ENCODE measurements at places on chromosomes 11 and 22. TPM values are rescaled to one million over a fixed set of nuclear protein-coding genes. Genes with fewer than 3 reads are reported as not detected.

DNA sequence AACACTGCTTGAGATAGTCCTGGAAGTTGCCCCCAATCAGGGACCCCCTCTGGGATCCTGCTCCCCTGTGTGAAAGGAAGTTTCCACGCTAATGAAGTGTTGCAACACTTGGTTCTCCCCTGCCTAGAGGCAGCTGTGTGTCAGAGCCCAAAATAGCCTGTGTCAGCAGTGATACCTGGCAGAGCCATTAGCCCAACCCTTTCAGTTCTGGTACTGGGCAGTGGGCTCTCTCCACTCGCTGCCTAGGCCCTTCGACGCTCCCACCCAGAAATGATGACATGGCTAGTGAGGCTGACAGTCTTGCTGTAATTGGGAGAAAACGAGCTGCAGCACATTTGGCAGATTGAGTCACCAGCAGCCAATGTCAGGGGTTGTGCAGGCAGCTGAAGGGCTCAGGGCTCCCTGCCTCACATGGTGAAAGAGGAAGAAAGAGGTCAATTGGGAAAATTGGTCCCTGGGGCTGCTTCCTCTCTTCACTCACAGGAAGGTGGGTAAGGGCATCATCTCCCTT lies 1.4 kb upstream of the NXF1 start:
- DNase-seq = peak; percentile 23

DNA sequence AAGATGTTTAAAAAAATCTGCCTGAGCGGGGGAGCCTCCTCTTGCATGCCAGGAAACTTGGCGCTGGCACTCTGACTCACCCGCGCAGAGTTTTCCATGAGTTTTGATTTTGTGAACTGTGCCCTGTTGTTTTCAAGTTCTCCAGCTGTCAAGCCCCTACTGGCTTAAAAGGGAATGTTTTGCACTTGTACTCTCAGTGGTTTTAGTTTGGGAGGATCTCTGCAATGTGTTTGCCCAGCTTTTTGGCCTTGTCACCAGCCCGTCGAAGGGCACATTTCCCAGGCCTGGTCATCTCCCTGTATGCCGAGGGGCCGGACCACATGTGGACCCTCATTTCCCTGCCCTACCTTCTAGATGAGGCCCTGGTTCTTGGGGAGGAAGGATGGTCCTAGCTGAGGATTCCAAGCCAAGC lies 12.2 kb downstream of the MRGPRF start:
- peak; percentile 87 for DNase-seq

GRCh38 chr22:43449205-43449830 lies 37.5 kb downstream of the MPPED1 start:
- DNase-seq = no peak

GRCh38 chr22:22090650-22091399 lies 108.2 kb upstream of the TOP3B start:
- DNase-seq = no peak

GRCh38 chr22:50581031-50581949 lies 1.4 kb downstream of the CHKB start:
- no peak for DNase-seq

- no peak for DNase-seq
Observed at GRCh38 chr11:92644595-92645445, 324.6 kb upstream of the MTNR1B start.

DNA sequence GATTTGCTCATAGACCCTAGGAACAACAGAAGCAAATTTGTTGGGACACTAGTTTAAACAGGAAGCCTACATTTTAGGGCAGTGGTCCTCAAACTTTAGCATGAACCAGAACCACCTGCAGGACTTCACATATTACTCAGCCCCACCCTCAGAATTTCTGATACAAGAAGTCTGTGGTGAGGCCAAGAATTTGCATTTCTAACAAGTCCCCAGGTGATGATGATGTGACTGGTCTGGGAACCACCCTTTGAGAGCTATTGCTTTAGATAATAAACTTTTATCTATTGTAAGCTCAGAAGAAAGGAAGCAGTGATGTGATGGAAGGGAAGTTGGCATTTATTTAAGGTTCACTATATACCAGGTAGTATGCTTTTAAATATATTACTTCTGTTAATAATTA lies 194.0 kb downstream of the FAM181B start:
- DNase-seq = no peak

DNA sequence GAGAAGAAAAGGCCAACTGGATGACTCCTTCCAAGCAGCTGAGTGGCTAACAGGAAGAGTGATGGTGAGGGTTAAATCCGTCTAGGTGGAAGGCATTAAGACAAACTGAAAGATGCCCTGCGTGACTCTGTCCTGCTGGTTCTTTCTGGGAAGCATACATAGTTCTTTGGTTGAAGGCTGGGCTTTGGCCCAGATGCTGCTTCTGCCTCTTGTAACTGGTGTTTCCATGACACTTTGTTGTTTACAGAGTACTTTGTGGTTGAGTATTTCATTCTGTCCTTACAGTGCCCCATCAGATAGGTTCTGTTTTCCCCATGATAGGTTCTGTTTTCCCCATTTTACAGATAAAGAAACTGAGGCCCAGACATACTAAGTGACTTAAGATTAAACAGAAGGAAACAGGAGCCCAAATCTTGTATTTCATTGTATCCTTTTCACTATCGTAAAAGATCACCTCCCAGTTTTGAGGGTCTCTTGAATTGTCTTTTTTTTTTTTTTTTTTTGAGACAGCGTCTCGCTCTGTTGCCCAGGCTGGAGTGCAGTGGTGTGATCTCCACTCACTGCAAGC lies 124.3 kb upstream of the RASSF10 start:
- DNase-seq = no peak

DNA sequence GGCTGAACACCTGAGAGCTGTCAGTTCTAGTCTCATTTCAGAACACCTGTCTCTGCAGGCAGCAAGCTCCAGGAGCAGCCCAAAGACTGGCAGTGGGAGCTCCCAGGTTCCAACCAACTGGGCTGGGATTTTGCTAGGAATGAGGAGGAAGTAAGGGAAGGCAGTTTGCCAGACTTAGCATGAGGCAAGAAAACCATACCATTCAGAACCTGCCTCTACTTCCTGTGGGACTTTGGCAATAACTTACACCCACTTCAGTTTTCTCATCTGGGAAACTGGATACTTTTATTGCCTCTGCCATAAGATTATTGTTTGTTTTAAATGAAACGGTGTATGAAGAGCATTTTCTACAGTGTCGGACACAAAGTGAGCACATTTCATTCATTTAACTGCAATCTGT lies 363.7 kb upstream of the ISX start:
- DNase-seq = no peak

- DNase-seq = no peak
Observed at GRCh38 chr11:78829146-78829545, 254.5 kb upstream of the NARS2 start.

GRCh38 chr11:2459016-2459725 lies 14.4 kb downstream of the KCNQ1 start:
- DNase-seq = no peak

GRCh38 chr11:1048375-1049070 lies 12.0 kb upstream of the MUC6 start:
- no peak for DNase-seq

DNA sequence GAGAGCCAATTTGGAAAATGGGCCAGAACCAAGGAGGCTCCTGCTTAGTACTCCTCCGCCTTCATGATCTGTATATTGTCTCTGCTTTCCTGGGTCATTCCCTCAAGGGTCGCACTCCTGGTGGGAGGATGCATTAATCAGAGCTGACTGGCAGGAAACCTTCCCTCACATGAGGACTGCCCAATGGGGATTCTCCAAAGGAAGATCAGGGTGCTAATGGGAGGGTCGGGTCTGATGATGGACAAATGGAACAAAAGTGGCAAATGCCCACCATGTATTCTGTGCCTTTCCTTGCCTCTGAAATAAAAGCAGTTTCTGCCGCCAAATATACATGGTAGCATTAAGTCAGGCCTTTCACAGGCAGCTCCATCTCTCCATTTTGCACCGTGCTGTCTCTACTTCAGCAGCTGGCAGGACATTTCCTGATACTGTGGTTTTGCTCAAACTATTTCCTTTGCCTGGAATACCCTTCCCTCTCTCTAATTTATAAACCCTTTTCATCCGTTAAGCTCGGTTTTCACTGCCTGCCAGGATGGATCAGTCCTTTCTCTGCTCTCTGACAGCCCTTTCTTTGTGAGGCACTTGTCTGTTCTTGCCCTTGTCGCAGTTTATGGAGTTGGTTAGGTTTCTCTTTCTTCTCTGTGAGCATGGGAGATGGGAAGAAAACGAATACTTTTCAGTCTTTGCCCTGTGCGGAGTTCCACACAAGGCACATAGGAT lies 13.5 kb downstream of the SREBF2 start:
- DNase-seq = peak; percentile 61

GRCh38 chr22:43039800-43040199 lies 24.9 kb upstream of the PACSIN2 start:
- DNase-seq = no peak

GRCh38 chr22:48240935-48241230 lies 1478.4 kb downstream of the TBC1D22A start:
- no peak for DNase-seq

DNA sequence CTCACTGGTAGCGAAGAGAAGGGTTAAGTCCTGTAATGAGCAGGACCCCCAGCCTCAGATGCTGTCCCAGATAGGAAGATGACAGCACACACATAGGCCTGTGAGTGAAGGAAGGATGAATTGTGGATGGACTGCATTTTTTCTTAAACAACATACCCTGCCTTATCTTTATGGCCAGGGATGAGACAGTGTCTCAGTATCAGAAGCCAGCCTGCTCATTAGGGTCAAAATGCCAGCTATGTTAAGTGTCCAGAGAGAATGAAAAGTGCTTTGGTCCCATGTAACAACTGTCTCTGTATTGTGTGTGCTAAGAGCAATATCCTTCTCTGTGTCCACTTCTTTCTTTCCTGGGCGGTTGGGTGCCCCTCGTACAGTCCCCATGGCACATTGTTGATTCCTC lies 30.2 kb downstream of the PPFIBP2 start:
- peak; percentile 54 for DNase-seq

DNA sequence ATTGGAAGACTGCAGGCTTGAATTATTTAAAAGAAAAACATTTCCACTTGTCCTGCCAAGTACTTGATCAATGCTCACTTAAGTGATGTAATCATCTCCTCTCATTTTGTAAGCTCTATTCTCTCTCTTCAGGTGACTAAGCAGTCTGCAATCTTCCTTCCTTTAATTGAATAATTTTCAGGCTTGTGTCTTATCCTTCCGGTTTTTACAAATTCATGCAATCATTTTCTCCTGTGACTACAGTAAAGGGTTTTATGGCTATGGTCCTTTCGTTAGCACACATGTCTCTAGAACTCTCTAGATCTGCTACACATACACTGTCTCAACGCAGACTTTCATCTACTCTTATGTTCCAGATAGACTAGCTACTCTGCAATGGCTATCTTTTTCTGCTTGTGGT lies 12.6 kb upstream of the UPB1 start:
- no peak for DNase-seq

DNA sequence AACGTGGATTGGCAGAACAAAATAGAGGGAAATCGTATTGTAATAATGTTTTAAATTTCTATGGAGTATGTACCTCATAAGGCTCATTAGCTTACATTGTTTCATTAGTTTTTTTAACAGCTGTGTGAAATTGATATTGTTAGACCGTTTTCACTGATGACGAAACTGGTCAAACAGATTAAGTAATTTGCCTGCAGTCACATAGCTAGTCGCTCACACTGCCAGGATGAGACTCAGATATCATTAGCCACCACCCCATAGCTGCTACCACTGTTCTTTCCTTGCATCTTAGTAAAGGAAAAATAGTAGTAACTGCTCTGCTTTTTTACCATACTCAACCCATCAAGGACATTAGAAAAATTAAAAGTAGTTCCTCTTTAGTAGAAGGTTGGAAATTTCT lies 64.0 kb downstream of the DKK3 start:
- no peak for DNase-seq

- no peak for DNase-seq
Observed at GRCh38 chr22:48187356-48187755, 1424.9 kb downstream of the TBC1D22A start.

DNA sequence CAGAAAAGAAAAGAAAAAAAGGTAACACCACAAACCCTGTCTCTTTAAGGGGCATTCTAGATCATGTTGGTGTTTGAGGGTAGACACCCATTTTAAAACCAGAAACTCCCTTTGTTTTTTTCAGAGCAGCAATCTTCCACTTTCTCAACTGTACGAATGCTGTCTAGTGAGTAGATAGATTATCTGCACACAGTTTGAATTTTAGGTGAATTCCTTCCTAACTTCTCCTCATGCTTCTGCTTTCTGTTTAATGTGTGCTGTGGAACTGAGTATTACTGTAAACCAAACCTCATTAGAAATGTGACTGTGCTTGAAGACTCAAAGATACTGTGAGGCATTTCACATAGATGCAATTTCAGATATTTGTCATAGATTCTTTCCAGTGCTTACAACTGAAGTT lies 102.4 kb downstream of the PRMT3 start:
- no peak for DNase-seq

- DNase-seq = no peak
Observed at GRCh38 chr11:1858154-1858553, 5.3 kb downstream of the LSP1 start.

- DNase-seq = peak; percentile 48
Observed at GRCh38 chr11:19316434-19316833, 75.7 kb upstream of the E2F8 start.

DNA sequence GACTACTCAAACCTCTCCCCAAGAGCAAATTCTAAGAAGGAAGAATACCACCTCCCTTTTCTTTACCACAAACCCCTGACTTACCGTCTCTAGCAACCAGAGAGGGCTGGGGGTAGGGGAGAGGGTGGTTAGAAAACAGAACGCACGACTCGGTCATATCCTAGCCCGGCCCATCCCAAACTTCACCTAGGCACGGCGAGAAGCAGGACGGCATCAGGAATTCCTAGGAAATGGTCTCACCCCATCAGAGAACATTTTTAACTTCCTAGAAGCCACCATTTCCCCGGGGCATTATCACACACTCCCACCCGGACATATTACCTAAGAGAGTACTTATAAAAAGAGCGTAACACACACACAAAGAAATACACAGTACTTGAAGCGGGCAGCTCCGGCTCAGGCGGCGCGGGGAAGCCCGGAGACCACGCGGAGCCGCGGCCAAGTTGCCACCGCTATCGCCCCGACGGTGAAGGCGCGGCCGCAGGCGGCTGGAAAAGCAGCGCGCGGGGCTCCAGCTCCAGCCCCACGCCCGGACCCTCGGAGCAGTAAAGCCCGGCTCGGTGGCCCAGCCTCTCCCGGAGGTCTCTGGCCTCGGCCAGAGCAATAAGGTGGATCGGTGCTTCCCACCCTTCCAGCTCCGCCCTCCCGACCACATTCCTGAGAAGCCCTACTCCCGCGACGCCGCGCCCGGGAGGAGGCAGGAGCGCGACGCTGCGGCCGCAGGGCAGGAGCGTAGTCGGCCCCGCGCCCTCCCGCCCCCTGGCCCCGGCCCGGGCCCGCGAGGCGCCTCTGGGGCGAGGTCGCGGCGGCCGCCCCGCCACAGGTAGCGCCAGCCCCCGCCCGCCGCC lies 878 bp downstream of the RRAS2 start:
- peak; percentile 70 for DNase-seq

The NAV2 gene
- total RNA-seq = 14.7 TPM

The LRRC75B gene
- 17.3 TPM for total RNA-seq

The C22orf31 gene
- not detected for total RNA-seq

The GGTLC3 gene
- total RNA-seq = not detected

The MOGAT2 gene
- 1.9 TPM for total RNA-seq

The BBS1 gene
- total RNA-seq = 18.1 TPM

The SCGB1D2 gene
- total RNA-seq = not detected

The UBQLN3 gene
- total RNA-seq = 2.6 TPM

The FDX1 gene
- total RNA-seq = 9.6 TPM

The SCT gene
- total RNA-seq = not detected

The FAM227A gene
- 3.1 TPM for total RNA-seq

Measured in umbilical cord (tissue), 2 donors.